ENCODE measurements at places on chromosomes 2 and 18.
A peak's percentile ranks its signal among the peaks of the same experiment; 100 is the strongest.

DNA sequence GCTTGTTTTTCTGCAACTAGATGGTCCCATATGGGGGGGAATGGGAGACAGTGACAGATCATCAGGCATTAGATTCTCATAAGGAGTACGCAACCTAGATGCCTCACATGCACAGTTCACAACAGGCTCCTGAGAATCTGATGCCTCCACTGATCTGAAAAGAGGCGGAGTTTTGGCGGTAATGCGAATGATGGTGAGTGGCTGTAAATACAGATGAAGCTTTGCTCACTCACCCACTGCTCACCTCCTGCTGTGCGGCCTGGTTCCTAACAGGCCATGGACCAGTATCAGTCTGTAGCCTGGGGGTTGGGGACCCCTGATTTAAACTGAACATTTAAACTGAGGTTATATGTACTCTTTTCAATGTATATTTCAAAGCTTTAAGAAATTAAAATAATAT, 40.7 kb downstream of the SOS1 start:
- no peak for DNase-seq

- DNase-seq, result no peak
These were observed 3.1 kb upstream of the GMPPA start for GRCh38 chr2:219495531-219496122.

GRCh38 chr2:48694149-48694548, 61.4 kb downstream of the LHCGR start:
- DNase-seq, result no peak

DNA sequence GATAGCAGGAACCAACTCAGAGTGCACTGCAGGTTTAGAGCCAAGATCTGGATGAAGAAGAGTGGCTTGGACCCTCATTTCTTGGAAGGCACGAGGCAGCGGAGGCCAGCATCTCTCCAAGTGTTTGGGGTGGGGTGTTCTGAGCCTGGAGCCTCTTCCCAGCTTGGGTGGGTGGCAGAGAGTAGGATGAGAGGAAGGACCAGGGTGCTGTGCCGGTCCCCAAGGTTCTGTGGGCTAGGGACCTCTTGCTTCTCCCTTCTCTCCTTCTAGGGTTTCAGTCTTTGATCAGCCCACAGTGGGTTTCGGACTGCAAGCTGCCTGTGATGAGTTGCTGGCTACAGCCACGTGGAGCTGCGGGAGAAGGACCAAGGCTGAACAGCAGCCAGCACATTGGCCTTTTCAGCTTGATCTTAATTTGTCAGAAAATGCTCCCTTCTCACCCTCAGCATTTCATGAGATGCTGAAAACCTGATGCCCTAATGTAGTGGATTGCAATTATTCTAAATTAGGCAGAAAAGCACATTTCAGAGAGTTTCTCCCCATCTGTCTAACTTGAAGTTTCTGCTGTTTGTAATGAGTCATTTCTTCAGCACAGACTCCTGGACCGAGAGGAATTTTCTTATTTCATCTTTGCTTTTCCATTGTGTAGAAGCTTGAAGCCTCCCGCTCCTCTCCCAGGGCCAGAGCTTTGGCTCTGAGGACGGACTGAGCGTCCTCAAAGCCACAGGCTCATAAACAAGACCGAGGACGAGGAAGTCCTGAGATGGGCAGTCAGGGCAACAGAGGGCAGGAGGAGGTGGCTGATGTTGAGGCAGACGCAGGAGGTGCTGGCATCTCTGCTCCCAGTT, 99.1 kb upstream of the HDAC4 start:
- no peak for DNase-seq

- no peak for DNase-seq
These were observed 1.5 kb downstream of the SMYD1 start for GRCh38 chr2:88069117-88069516.

GRCh38 chr18:3478262-3478978, 28.4 kb downstream of the TGIF1 start:
- no peak for DNase-seq

DNA sequence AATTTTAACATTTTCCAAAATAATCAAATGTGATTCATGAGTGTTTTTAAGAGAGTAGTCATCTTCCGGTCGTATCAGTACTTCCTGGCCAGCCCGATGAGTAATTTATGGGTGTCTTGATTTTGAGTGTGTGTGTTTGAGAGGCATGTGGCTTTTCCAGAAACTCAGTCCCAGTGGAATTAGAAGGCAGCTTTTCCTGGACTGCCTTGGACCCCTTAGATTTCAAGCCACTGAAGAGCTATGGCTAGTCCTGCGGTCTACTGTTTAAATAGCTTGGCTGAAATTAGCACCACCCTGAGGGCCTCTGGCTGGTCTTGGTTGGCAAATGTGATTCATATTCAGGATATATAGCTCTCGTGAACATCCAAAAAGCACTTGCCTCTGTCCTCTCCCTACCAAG, 59.4 kb downstream of the HK2 start:
- DNase-seq, result no peak

- DNase-seq, result peak; percentile 3
These were observed 38.1 kb downstream of the SCN2A start for GRCh38 chr2:165277295-165277694.

GRCh38 chr2:59149271-59149670, 908.1 kb upstream of the FANCL start:
- no peak for DNase-seq

- DNase-seq, result no peak
These were observed 11.0 kb upstream of the GAREM2 start for GRCh38 chr2:26161926-26162325.

- DNase-seq, result no peak
These were observed 60.4 kb downstream of the FAM161A start for GRCh38 chr2:61793389-61793836.

- DNase-seq, result no peak
These were observed 107.4 kb upstream of the GLI2 start for GRCh38 chr2:120628248-120628647.

DNA sequence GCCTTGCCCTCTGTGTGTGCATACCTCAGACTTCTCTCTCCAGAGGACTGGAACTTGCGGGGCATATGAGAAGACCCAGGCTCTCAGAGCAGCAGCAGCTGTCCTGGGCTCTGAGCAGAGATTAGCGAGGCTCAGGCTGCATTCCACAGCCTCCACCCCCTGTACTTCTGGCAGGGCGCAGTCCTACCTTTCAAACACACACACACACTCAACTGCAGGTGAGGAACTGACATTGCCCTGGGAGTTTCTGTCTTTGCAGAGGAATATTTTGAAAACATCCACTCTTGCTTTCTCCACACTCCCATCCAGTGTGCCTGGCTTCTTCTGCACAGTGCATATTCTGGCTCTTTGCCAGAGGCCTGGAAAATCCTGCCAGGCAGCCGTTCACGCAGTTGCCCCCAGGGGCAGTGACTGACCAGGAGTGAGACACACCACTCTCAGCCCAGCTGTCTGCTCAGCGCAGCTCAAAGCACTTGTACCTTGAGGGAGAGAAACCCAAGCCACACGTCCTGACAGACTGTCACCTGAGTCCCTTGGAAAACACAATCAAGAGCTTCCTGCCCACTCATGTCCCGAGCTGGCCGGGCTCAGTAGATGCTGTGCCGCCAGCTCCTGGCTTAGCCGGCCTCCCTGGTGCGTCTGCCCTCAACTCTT, 460.8 kb downstream of the RNF144A start:
- no peak for DNase-seq

DNA sequence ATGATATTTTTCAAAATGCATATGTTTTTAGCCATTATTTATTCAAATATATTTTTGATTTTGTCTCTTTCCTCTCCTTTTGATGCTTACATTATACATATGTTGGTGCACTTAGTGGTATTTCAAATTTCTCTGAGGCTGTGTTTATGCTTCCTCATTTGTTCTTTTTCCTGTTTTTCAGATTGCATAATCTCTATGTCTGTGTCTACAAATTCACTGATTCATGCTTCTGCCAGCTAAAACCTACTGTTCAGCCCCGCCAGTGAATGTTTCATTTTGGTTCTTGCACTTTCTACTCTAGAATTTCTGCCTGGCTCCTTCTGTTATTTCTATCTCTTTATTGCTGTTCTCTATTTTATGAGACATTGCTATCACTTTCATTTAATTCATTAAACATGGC, 951.7 kb upstream of the CNTNAP5 start:
- DNase-seq, result no peak

- no peak for DNase-seq
These were observed 3.6 kb downstream of the KLF11 start for GRCh38 chr2:10046931-10047330.

- DNase-seq, result no peak
These were observed 40.2 kb downstream of the SEMA4F start for GRCh38 chr2:74694281-74694680.

DNA sequence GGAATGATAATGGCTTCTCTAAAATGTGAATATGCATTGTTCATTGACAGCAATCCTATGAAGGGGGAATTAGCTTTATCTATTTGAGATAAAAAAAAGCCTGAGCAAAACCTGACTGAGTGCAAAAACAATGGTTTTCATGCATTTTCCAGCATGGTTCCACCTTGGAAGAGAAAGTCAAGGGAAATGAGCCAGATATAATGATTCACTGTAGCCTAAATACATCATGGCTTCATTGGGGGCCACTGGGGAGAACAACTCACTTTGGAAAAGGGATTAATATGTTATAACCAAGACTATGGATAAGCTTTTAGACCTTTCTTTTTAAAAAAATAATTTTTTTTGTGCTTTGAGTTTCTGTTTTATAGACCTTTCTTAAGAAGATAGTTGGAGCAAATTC, 679.7 kb downstream of the NYAP2 start:
- no peak for DNase-seq

DNA sequence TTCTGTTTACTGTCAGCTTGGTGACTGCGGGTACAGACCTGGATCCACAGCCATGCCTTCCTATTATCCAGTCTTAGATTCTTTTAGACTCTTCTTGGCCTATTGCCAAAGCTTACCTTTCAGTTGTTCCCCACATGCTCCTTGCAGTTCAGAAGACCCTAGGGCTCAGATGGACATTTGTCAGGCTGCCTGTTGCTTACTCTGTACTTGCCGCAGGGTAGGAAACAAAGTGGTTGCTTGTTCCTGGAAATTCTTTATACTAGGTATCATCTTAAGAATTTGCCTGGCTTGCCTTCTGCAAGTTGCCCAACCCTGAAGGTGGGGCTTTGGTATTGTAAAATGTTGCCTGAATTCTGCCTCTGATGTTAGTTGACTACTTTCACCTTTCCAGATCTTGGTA, 24.4 kb downstream of the CD28 start:
- DNase-seq, result no peak

GRCh38 chr2:62354771-62355561, 151.0 kb downstream of the TMEM17 start:
- DNase-seq, result no peak

DNA sequence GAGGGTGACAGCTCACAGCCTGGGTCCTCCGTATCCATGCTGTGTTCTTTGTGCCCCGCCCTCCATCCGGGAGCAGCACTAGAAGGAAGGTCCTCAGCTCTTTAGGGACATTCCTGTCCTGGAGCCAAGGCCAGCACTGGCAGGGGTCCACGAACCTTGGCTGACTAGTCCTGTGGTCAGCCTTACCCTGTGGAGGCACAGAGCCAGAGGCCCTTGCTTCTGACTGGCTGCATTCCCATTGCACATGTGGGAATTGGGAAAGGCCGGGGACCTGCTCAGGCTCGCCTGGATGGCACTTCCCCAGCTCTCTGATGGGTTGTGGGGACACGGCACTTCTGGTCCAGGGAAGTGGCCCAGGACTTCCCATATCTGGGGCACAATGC, 24.9 kb upstream of the RHOB start:
- no peak for DNase-seq

GRCh38 chr18:46415532-46416252, 241.3 kb downstream of the LOXHD1 start:
- DNase-seq, result no peak

- DNase-seq, result no peak
These were observed 1284.1 kb upstream of the GYPC start for GRCh38 chr2:125371867-125372266.

DNA sequence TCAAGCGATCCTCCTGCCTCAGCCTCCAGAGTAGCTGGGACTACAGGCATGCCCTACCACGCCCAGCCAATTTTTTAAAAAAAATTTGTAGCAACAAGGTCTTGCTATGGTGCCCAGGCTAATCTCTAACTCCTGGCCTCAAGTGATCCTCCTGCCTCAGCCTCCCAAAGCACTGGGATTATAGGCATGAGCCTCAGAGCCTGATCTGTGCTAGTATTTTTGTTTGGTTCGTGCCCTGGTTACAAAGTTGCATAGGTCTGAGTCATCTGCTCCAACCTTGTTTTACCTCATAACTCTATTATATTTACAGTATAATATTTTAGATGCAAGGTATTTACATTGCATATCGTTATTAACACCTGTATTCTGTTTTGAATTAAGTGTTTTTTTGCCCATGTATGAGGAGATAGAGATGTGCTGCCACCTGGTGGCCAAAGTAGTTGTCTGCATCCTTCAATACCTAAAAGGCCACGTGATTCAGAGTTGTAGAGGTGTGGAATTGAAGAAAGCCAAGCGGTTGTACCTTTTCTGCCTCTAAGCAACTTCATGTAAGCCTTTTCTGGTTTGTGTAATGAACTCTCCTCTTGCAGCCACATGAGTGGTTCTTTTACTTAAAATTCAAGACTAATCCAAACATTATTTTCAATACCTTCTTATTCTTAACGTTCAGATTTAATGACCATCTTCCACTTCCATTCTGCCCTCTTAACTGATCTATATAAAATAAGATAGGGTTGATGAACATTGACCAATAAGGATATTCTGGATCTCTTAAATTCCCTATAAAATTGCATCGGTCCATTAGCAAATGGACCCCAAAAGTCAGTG, 19.9 kb upstream of the CABYR start:
- no peak for DNase-seq

- DNase-seq, result no peak
These were observed 10.3 kb downstream of the PTPRN start for GRCh38 chr2:219298759-219299371.

GRCh38 chr18:43757273-43757672, 480.0 kb upstream of the SYT4 start:
- DNase-seq, result no peak

GRCh38 chr2:199524689-199525574, 67.2 kb upstream of the SATB2 start:
- no peak for DNase-seq

- no peak for DNase-seq
These were observed 62.5 kb downstream of the LTBP1 start for GRCh38 chr2:33009249-33009648.

GRCh38 chr2:120344214-120344975, 1.5 kb upstream of the INHBB start:
- no peak for DNase-seq

DNA sequence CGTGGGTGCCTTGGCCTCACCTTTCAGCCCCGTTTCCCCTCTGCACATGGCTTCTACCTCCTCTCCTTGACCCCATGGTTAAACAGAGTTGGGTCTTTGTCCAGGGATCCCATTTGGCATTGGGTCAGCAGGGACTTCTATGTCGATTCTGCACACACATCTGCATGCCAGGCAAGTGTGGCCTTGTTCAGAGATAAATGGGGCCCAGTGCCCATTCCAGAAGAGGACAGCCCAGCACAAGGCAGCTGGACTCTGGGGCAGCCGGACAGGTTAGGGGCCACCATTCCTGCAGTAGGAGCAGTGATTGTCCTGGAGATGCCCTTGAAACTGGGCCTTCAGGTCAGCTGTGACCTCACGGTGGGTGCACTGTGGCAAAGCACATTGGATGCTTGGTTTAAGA, 13.1 kb downstream of the CABLES1 start:
- no peak for DNase-seq

Measured in non-pigmented ciliary epithelial cell (primary cell).